NCI-H1930 (cell line): ENCODE measurements at places on chromosomes 11 and 22.

DNA sequence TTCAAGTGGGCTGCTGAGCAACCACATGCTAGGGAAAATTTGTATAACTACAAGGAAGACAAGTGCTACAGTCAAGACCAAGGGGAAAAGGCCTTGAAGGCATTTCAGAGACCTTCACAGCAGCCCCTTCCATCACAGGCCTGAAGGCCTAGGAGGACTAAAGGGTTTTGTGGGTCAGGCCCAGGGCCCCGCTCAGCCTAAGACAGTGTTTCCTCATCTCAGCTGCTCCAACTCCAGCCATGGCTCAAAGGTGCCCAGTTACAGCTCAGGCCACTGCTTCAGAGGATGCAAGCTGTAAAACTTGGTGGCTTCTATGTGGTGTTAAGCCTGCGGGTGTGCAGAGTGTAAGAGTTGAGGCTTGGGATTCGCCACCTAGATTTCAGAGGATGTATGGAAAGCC lies 260.5 kb downstream of the NXPE2 start:
- no peak for DNase-seq

DNA sequence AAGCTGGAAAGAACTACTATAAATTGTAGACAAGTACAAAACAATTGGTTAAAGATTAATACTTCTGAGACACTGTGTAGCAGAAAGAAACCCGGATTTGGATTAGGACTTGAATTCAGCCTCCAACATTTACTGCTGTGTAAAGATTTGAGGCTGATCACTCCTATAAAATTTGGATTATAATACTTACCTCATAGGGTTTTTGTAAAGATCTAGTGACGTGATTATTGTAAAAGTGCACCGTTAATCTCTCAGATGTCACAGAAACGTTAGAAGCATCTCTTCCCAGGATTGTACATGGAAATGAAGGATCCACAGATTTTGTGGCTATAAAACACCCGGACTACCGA lies 323 bp upstream of the HIKESHI start:
- no peak for DNase-seq

DNA sequence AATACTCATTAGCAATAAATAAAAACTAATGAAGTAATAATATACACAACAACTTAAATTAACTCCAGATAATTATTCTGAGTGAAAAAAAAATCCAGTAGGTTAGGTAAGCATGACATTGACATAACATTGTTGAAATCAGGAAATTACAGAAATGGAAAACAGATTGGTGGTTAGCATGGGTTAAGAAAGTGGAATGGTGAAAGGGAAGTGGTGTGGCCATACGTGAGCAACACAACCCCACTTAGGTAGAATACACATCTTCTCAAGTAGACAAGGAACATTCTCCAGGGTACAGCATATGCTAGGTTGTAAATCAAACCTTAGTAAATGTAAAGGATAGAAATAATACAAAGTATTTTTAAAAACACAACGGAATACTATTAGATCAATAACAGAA lies 30.2 kb upstream of the CLTCL1 start:
- DNase-seq, result no peak

GRCh38 chr22:20089226-20089976 lies 9.4 kb downstream of the DGCR8 start:
- DNase-seq, result no peak

DNA sequence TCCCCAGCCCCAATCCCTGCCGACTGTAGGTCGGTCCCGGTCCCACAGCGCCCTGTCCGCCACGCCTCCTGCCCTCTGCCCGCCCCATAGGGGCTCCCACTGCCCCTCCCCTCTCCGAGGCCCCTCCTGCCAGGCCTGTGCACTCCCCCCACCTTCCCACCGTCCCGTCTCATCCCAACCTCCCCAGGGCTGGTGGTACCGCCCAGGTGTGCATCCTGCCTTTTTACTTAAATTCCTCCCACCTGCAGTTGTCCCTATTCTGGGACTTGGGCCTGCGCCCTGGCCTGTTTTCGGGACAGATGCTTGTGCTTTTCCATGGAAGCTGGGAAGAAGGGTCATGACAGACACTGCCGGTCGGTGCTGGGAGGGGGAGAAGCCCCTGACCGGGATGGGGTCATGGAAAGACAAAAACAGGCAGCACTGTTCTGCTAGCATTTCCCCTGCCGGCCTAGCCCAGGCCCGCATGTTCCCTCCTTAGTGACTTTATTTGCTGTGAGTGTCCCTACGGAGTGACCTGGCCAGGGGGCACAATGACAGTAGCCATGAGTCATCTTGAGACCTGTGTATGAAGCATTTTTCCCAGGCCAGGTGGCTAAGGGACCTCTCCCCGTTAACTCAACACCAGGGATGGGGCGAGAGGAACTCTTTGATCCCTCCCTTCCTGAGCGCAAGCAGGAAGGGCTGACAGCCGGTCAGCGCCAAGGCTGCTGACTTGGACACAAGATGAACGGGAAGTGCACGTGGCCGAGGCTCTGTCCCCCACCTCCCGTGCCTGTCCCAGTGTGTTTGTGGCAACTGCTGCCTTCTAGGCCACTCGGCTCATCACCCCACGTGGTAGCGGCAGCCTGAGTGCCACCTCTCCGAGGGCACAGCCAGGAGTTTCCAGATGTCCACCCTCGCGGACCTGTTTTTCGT lies 7.1 kb downstream of the TBX1 start:
- DNase-seq, result no peak

GRCh38 chr22:50446708-50447575 lies 27.9 kb downstream of the SBF1 start:
- no peak for DNase-seq

DNA sequence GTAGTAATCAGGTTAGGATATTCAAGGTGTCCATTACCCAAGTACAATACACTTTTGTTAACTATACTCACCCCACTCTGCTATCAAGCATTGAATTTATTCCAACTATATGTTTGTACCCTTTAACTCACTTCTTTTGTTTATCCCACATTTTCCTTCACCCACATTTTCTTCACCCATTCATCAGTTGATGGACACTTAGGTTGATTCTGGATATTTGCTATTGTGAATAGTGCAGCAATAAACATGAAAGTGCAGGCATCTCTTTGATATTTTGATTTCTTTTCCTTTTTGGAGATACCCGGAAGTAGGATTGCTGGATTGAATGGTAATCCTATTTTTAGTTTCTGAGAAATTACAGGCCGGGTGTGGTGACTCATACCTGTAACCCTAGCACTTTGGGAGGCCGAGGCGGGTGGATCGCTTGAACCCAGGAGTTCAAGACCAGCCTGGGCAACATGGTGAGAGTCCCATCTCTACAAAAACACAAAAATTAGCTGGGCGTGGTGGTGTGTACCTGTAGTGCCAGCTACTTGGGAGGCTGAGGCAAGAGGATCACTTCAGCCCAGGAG lies 6.5 kb downstream of the TMEM25 start:
- DNase-seq, result no peak

DNA sequence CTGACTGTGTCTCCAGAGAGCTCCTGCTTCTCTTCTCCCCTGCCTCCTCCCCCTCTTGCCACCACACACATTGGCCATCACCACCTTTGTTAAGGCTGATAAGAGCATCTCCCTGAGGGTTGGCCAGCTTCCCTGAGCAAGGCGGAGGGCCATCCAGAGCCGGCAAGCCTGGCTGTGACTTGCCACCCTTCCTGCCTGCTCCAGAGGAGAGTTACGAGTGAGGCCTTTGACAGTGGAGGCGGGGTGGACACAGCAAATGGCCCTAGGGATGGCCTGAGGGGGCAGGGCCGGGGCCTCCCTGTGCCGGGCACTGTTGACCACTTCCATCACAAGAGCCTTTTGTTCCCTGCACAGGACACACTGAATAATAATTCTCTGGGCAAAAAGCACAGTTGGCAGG lies 5.4 kb downstream of the FREY1 start:
- no peak for DNase-seq
